Stimulated activated CD4-positive, alpha-beta T cell treated with anti-CD3 and anti-CD28 coated beads, Interleukin-2, amount 100 ng/mL, for 48 hours (primary cell): ENCODE measurements at places on chromosomes 13 and 19.

DNA sequence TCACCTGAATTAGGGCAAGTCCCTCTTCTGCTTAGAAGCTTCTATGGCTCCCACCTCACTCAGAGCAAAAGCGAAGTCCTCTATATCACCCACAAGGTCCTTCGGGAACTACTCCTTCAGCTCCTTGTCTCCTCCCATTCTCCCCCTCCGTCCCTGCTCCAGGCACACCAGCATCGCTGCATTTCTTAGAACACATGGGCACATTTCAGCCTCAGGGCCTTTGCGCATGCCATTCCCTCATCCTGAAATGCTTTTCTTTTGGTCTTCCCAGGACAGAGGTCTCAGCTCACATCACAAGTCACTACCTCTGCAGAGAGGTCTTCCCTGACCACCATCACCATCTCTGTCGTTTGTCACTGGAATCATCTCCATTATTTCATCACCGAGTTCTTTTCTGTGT lies 4.0 kb downstream of the S1PR5 start:
- DNase-seq: no peak

- DNase-seq: peak; percentile 49
Measured at GRCh38 chr19:35248310-35249145, at the start of gene LSR. TSS of gene LSR (plus strand) at chr19:35249002. CDS start at chr19:35249023, 21 bp downstream.

DNA sequence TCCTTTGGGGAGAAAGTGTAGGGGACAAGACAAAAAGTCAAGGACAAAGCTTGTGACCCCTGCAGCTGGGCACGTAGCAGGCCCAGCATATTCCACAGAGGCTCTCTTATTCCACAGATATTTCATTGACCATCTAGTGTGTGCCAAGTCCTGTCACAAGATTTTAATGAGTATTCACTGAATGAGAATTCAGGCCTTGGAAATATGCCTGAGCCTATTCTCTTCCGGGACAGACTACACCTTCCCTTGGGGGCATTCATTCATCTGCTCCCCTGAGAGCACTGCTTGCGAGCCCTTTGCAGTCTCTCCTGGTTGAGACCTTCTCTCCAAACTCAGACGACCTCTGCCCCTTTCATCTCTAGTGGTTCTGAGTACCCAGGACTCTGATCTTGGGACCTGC lies 25.5 kb downstream of the ERICH6B start:
- DNase-seq: no peak

DNA sequence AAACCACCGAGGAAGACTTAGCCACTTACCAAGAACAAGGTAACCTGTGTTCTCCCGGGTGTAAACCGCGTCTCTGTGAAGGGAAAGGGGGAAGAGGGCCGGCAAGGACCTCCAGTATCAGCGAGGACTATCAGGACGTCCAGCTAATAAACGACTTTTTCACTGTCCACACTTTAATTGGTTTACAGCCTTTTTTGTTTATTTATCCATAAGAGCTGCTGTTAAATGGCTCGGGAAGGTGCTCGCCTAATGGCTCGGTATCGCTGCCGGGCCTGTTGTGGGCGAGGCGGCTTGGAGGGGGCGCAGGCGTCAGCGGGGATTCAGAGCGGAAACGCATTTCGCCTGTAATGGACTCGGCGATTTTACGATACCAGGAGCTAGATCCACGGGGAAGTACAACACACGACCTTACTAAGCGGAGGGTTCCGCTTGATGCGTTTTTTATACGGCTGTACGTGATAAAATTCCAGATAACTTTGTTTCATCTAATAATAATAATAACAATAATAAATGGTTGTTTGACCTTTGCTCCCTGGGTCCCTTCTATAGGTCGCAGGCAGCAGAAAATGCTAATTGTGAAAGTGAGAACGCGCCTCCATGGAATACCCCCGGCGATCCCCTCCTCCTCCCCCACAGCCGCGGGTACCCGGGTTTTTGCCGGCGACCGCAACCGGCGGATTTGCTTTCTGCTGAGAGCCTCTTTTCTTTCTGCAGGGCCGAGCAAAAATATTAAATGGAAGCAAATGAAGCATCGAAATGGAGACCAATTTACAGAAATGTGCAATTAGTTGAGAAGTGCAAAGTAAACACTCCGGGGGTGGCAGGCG lies 2.5 kb upstream of the PDX1 start:
- DNase-seq: no peak

- DNase-seq: no peak
Measured at GRCh38 chr13:77298426-77298825, 28.5 kb downstream of the MYCBP2 start.

GRCh38 chr19:2495130-2495641 lies 19.3 kb downstream of the GADD45B start:
- no peak for DNase-seq

DNA sequence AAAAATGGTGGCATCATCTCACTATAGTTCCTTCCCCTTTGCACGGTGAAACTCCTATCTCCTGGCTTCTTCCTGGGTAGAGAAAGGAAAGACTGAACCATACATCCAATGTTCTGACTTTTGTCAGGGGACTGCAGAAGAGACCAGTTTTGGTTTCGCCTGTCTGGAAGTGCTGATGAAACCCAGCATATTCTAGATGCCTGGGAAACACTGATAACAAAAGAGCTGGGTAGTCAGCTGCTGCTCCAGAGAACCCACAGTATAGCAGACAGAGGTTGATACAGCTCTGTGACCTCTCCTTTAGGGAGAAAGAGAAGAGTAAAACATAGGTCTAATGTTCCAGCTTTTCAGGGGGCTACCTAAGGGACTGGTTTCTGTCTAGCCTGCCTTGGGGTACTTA lies 695.3 kb downstream of the DIAPH3 start:
- no peak for DNase-seq

DNA sequence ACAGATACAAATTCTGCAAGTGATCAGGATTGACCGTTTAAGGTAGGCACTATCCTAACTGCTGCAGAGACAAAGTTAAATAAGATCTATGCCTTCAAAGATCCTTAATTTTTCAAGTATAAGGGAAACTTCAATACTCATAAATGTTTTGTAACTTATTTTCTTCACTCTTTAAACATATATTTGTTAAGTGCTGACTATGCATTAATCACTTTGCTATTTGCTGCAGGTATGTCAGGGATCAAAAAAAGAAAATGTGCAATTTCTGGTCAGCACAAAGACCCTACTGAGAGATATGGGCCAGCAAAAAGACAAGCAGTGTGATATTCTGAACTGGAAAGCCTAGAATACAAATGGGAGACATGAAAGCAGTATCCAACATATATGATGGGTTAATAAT lies 756.1 kb upstream of the PCDH9 start:
- no peak for DNase-seq

GRCh38 chr13:77565635-77566034 lies 30.1 kb downstream of the SCEL start:
- no peak for DNase-seq

GRCh38 chr19:13056052-13056660 lies 46.5 kb downstream of the LYL1 start:
- no peak for DNase-seq

GRCh38 chr13:83879431-83880171 lies 2.7 kb downstream of the SLITRK1 start:
- DNase-seq: no peak

DNA sequence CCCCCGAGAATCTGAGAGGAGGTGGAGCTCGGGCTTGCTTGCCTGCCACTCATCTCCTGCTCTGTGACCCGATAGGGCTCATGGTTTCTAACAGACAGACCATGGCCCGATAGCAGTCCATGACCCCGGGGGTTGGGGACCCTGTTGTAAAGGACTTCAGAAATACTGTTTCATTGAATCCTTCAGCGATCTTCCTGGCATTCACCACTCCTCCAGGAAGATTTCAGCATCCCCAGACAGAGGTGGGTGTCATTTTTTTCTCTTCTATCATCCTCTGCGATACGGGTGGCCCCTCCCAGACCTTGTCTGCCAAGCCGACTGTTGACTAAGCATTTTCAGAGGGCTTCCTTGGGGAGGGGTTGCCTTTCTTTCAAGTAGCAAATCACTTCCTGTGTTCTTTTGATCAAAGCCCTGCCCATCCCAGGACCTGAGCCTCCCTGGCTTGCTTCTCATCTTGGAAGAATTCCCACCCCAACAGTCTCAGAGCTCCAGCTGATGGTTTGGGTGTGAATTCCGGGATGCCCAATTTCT lies 1.7 kb downstream of the MYO1F start:
- no peak for DNase-seq

DNA sequence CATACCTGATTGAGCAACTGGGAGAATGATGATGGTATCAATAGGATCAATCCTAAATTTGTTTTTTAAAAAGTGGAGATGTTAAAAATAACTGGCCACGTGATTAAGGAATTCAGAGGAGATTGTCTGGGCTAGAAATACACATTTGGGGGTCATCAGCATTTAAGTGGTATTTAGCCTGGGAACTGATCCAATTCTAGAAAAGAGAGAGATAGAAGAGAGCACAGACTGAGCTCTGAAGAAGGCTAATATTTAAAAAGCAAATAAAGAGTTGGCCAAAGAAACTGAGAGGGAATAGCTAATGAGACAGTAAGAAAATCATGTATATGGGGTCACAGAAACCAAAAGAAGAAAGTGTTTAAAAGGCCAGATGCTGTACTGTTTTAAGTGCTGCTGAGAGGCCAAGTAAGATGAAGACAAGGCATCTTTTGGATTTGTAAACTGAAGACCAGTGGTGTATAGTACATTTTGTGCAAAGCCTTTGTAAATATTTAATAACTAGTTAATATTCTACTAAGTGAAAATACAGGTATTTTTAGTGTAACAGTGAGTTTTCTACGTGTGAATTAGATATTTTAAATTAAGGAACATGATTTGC lies 40.2 kb downstream of the UBL3 start:
- no peak for DNase-seq

GRCh38 chr13:41944635-41945397 lies 16.1 kb downstream of the VWA8 start:
- DNase-seq: no peak
